ENCODE measurements at places on chromosomes 3 and 15. TPM values are rescaled to one million over a fixed set of nuclear protein-coding genes. Genes with fewer than 3 reads are reported as not detected.

The CAMK1 gene
- total RNA-seq: 78.3 TPM

The SLC22A14 gene
- total RNA-seq: not detected

The TTC21A gene
- total RNA-seq: 1.3 TPM

DNA sequence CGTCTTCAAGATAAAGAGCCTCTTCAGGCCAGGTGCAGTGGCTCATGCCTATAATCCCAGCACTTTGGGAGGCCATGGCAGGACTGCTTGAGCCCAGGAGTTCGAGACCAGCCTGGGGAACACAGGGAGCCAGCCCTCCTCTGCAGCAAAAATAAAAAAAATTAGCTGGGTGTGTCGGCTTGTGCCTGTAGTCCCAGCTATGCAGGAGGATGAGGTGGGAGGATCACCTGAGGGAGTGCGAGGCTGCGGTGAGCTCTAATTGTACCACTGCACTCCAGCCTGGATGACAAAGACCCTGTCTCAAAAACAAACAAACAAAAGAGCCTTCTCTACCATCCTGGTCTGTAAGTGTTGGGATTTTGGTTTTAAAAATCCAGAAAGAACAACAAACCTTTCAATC, 11.1 kb downstream of the WDR53 start:
- DNase-seq: no peak

DNA sequence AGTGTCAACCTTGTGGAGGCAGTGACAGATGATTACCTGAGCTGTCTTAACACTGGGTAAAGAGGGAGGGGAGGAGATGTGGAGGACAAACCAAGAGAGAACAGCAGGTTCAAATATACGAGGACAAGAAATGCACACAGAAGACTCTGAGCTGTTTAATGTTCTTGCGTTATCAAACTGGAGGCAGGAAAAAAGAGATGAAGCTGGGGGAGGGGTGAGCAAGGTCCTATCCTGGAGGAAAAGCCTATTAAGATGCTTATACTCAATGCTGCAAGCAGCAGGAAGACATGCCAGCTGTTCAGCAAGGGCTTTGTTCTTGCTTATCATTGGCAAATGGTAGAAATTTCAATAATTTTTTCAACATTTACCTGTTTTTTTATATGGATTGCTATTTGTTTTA, 345.7 kb upstream of the TRIM42 start:
- no peak for DNase-seq

DNA sequence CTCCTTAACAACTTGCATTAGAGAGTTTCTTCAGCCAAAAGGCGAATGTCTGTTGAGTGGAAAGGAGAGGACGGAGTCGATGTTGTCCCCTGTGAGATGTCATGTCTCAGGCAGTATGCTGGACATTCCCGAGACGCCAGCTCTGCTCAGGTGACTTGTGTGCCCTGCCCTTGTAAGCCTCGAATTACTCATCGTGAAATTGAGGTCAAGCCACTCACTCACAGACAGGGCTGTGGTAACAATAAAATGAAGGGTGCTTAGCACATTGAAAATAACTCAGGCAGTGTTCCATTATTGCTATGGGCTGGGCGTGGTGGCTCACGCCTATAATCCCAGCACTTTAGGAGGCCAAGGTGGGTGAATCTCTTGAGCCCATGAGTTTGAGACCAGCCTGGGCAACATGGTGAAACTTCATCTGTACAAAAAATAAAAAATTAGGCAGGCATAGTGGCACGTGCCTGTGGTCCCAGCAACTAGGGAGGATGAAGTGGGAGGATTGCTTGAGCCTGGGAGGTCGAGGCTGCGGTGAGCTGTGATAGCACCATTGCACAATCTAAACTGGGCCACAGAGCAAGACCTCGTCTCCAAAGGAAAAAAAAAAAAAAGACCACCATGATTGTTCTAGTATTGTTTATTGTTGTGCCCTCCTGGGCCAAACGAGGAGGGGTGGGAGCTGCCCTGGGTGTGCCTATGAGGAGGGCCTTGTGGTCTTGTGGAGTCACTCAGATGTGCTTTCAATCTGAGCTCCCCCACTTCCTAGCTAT, 214.4 kb downstream of the THSD4 start:
- peak; percentile 83 for DNase-seq
